ENCODE measurements at places on chromosomes 4 and X.

DNA sequence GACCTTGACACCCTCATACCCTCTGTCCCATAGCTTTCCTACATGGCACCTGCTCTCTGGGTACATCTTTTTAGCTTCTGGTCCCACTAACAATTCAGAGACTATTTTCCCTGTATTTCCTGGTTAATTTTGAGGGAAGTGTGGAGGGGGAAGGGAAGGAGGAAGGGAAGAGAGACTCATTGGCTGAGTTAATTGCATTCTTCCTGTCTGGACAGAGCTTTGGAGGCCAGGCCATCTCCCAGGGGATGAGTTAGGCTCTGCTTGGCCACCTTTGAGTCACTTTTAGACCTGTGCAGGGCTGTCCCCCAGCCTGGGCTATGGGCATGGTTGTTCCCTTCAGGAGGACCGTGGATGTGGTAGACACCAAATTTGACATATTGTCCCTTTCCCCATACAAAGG lies 167.9 kb upstream of the PGRMC2 start:
- no peaks in the 10 kb centered on the region for H3K27me3 ChIP-seq
- H3K27ac ChIP-seq = no peak overlapping the region
- H3K36me3 ChIP-seq = no peaks in the 10 kb centered on the region
- H3K4me3 ChIP-seq = no peak overlapping the region

GRCh38 chr4:1359144-1359501 lies 12.1 kb downstream of the UVSSA start:
- peaks cover 46% of the 10 kb centered on the region for H3K36me3 ChIP-seq
- no peak for DNase-seq
- no peak overlapping the region for H3K4me3 ChIP-seq
- H3K27ac ChIP-seq = no peak overlapping the region
- H3K27me3 ChIP-seq = no peaks in the 10 kb centered on the region
- H3K4me1 ChIP-seq = no peaks in the 10 kb centered on the region

DNA sequence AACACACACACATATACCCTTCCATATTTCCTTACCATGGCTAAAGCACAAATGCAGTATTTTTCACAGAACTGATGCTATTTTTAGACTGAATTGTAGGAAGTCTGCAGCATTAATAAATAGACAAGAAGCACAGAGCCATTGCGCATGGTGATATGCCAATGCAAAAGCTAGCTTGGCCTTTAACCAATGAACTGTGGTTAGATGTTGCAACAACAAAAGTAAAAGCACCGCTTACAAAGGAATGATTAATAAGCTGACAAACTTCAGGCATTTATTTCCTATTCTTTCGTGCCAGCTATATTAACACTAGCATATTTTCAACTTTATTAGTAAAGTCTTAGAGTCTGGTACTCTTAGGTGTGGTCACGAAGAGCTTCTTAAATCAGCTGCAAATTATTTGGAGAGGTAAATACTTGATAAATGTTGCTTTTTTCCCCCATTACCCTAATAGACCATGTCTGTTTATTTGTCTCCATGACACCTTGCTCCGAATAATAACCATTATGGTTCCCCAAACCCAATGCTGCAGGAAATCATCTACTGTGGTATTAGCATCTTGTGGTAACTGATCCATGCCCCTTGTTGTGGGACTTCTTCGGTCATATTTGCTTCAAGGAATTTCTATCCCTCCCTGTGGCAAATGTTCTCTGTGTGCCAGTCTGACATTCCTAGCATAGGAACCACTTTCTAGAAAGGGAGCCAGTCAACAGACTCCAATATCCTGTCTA lies 306.1 kb upstream of the TAPT1 start:
- no peak for DNase-seq
- H3K4me1 ChIP-seq = no peaks in the 10 kb centered on the region

DNA sequence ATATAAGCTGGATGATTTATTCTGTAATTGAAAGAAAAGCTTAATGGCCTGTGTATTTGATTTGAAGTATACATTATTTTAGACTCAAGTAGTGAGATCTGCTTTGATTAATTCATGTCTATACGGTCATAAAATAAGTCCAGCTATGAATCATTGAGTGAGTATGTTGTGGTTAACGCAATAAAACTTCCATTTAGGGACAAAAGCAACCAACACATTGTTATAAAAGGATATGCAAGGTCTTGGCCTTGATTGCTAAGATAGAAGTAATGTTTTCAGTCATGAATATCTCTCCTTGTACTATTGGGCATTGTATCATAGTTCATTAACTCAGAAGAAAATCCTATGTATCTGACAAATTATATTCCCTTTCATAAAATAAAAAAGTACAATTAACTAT lies 162.1 kb downstream of the EPHA5 start:
- no peaks in the 10 kb centered on the region for H3K4me1 ChIP-seq
- no peaks in the 10 kb centered on the region for H3K36me3 ChIP-seq
- no peak for DNase-seq
- no peak overlapping the region for H3K4me3 ChIP-seq

- H3K27me3 ChIP-seq = no peaks in the 10 kb centered on the region
- H3K27ac ChIP-seq = no peak overlapping the region
- H3K36me3 ChIP-seq = no peaks in the 10 kb centered on the region
- no peaks in the 10 kb centered on the region for H3K4me1 ChIP-seq
Measured at GRCh38 chr4:54277691-54278090, 48.6 kb downstream of the PDGFRA start.

DNA sequence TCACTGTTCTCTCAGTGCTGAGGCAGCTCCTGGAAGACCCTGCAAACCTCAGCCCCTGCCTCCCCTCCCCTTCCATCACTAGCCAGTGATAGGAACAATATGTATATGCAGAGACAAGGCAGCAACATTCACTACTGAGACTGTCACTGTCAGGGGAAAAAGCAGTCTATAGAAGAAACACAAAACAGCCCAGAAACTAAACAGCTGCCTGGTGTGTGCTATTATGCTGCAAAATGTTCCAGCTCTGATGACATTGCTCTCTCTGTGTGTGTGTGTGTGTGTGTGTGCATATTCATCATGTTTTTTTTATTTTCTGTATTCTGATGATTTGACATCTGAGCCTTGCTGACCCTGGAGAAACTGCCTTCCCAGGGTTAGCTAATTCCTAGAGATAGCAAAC lies 147.2 kb downstream of the SPATA18 start:
- H3K4me1 ChIP-seq = no peaks in the 10 kb centered on the region
- DNase-seq = no peak
- H3K4me3 ChIP-seq = no peak overlapping the region
- no peak overlapping the region for H3K27ac ChIP-seq

DNA sequence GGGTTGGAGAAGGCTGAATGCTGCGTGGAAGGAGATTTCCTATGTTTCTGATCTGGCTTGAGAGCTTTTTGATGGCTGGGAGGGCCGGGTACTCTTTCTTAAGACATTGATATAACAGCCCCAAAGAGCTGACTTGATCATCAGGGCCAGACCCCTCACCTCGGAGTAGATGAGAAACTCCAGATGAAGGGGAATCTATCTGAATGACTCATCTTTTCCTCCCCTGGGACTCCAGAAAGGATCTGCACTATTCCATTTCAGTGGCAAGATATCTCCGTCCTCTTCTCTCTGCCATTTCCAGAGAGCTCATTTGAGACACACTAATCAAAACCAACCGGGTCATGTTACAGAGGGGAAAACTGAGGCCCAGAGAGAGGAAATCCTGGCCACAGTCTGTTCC lies 92.9 kb upstream of the MSX1 start:
- no peaks in the 10 kb centered on the region for H3K27me3 ChIP-seq
- DNase-seq = no peak
- H3K36me3 ChIP-seq = no peaks in the 10 kb centered on the region
- no peaks in the 10 kb centered on the region for H3K4me1 ChIP-seq

DNA sequence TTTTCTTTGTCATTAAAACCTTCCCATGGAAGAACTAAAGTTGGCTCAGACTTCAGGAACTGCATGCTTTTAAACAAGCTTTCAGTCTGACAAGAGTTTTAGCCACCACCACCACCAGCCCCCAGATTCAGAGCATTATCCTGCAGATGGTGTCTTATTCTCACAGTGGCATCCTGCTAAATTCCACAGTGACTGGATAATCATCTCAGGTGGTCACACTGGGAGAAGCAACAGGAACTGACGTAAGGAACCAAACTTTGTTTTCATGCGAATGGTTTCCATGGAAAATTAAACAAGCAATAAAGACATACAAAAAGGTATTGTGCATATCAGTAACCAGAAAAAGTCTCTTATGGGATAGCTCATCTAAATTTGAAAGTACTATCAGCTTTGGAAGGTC lies 370.7 kb downstream of the FBXW7 start:
- H3K4me1 ChIP-seq = no peaks in the 10 kb centered on the region
- no peak overlapping the region for H3K4me3 ChIP-seq

DNA sequence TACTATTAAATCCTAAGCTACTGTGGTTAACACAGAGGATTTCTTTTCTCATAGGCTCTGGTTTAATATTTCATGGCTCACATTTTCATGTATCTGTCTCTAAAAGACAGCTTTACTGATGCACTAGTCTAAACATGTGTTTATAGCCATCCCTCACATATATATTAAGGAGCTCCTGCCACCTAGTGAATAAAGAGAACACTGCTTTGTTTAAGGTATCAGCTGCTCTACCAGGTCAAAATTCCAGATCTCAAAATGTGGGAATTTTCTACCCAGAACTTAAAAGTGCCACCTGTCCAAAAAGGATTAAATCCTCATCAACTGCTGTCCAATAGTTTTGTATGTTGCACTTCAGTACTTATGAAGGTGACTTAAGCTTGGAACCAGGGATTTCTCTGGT lies 188.5 kb upstream of the TEX13C start:
- H3K4me3 ChIP-seq = no peak overlapping the region
- H3K4me1 ChIP-seq = no peaks in the 10 kb centered on the region
- H3K27me3 ChIP-seq = no peaks in the 10 kb centered on the region
